ENCODE measurements at places on chromosomes 12 and 14.

- DNase-seq, result no peak
Measured at GRCh38 chr12:26278266-26278665, 82.9 kb downstream of the SSPN start.

DNA sequence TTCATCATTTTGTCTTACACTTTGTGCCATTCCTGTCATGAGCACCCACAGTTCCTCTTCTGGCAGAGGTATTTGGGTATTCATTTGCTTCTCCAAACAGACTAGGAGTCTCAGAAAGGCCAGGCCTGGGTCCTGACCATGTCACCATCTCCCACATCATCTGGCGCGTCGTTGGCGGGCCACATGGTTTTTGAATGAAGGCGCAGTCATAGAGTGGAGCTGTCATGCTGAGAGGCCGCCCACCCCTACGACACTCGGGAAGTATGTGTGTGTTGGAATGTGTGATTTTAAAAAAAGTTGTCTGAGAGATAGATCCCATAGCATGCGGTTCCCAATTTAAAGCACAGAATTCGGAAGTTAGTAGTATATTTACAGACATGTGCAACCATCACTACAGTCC is 15.6 kb upstream of the TTC7B start:
- DNase-seq, result no peak

DNA sequence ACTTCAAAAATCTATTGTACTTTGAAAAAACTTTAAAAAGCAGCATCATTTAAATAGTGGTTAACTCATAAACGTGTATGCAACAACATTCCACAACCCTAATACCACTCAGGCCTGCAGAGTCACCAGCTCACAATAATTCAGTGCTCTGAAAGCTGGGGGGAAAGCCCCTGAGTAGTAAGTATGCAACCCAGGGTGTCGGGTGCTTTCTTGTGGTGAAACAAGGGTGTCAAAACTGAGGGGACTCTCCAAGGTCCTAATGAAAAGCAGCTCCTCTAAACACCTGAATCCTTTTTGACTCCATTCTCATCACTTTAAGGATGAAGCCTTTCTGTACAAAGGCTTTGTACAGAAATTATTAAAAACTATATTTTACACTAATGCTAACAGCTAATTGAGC is 33.7 kb downstream of the FGFR1OP2 start:
- no peak for DNase-seq

GRCh38 chr14:88229428-88229827 is 93.6 kb downstream of the KCNK10 start:
- DNase-seq, result no peak

DNA sequence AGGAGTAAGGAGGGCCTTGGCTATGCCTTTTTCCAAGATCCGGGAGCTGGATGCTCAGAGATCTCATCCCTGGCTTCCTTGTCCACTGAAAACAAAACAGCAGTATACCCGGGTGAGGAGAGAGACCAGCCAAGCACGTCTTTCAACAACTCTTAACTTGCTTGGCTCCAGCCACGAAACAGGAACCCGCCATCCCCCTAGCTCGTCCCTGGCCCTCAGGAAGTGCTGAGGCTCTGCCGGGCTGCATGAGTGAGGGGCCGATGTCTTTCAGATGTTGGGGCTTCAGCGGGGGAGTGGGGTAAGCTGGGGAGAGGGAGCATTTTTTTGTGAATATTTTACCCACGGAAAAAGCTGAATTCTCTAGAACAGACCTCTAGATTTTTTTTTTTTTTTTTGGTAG is 231.1 kb downstream of the CACNA1C start:
- DNase-seq, result no peak

DNA sequence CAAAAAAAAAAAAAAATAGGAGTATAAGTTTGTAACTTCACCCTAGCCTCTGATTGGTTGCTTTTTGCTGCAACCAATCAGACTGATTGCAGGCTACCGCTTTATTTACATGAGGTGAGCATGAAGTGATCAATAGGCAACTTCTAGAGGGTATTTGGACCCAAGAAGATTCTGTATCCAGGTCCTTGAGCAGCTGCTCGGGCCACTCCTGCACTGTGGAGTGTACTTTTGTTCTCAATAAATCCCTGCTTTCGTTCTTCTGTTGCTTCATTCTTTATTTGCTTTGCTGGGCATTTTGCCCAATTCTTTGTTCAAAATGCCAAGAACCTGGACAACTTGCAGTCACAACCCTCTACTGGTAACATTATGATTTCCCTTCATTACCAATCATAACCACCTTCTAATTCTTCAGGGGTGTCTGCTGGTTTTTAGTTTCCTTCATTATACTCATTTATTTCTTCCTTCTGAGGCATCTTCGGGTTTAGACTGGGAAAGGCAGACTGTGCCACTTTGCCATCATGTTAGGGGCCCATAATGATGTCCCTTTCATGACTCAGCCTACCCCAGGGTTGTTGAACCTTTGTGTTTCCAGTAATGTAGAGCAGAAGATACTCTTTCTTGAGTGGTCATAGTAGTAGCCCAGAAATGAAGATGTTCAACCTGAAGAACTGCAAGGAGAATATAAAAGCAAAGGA is 43.4 kb upstream of the LIMA1 start:
- DNase-seq, result no peak

DNA sequence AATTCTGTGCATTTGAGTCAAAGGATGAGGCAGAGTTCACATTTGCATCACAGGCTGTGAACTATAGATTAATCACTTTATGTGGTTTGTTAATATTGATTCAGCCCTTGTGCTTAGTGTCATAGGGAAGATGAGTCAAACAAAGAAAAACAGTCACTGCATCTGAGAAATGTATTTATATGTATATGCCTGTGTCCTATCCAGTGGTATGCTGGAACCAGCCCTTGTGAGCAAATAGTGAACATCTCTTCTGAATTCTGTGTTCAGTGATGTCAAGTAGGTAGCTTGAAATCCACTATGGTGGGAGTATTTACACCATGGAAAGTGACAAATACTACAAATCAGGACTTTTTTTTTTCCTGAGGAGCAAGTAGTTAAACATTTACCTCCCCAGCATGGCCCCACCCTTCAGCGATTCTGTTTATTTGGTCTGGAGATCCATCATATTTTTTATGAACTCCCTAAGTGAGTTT is 128.5 kb downstream of the HMGA2 start:
- no peak for DNase-seq

DNA sequence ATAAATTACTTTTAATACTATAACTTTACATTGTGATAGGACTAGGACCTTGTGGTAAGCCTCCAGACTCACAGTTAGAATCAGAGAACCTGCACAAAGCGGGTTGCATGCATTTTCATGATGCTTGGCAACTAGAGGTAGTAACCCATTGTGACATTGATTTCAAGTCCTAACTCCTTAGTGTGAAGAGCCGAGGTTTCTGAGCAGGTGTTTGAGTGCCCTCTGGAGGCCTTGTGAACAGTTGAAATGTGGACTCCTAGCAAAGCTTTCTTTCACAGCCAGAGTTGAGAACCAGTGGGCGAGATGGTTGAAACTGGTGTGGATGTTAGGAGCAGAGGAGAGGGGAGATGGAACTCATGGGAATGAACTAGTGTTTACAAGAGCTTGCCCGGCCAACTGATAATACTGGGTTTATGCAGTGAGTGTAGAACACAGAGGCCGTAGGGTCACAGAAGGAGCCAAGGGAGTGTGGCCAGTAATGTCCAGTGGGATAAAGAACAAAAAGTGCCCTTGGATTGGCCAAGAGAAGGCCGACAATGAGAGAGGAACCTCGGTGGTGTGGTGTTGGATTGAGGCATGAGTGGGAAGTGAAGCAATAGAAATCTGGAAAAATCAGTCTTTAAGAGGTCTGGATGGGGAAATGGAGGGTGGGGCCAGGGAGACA is 10.9 kb downstream of the ZNF664 start:
- DNase-seq, result peak; percentile 78

- DNase-seq, result no peak
Measured at GRCh38 chr14:93054006-93054405, 61.7 kb downstream of the ITPK1 start.

GRCh38 chr14:42854061-42854460 is 1247.4 kb downstream of the LRFN5 start:
- no peak for DNase-seq

DNA sequence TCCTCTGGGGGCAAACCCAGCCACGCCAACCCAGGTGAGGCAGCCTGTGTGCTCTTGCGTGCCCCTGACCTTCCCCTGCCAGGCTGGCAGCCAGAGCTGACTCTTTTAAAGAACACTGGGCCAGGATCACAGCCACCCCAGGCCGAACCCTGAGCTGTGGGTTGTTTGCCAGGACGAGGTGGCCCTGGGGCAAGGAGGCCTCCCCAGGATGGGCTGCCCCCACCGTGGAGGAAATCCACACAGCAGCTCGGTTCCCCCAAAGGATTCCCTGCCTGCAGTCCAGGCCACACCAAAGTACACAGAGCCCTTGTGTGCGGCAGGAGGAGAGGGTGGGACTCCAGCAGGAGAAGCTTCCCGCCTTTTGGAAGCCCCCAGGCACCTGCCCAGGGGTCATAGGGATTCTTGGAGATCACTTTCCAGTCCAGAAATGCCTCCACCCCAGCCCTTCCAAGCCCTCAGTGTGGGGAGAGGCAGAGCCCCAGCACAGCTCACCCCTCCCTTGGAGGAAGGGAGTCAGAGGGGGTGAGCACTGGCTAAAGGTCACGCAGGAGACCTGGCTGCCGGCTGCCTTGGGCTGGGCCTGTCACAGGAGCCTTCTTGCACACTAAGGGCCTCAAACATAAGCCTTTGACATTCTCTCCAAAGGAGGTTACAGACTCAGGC is 115.6 kb downstream of the CALM1 start:
- no peak for DNase-seq

GRCh38 chr12:57896434-57897201 is 44.7 kb upstream of the ATP23 start:
- peak; percentile 82 for DNase-seq

DNA sequence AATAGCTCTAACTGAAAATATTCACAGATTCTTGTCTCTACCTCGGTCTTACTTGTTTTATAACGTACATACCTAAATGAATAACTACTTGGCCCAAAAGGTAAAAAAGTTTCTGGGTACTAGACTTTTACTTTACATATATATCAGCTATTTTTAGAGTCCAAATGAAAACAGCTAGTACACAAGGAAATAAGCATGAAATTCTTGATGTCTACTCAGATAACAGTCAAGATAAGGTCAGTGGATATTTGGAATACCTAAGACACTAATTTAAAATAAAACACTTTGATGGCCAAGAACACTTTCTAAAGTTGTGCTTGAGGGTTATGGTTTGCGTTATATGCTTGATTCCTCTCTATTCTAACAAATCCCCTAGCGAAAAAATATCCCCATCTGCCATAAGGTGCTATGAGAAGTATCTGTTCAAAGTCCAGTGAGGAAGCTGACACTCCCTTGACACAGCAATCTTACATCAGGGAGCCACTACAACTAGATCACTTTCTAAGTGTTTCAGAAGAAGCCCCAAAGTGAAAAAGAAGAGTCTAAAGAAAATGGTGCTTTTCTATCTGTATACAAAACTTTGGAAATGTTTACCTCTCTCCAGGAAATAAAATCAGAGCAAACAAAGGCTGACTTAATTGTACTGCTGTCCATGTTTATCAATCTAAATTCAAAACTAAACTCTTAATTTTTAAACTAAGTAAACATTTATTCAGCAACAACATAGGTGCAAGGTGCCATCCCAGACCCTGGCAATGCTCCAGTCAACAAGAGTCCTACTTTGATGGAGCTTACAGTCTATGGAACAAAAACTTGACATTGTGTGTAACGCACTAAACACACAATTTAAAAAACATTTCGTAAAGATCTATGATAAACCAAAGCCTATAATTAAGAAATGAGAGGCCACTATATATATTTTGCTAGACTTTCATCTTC is 11.7 kb downstream of the PTPN21 start:
- no peak for DNase-seq

DNA sequence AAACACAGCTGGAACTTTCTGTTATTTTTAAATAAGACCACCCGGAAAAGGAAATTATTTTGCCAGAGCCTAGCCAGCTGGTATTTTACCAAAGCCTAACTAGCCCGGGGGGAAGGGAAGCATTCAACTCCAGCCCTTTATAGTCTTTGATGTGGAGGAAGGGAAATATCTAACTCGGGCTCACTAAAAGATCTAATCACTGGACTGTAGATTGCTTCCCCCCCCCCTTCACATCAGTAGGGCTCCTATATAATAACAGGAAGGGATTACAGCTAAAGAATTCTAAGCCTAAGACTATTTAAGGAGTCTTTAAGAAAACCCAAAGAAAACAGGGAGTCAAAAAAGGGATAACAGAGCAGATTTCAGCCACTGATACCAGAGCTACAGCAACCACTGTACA is 431.1 kb downstream of the KCNH5 start:
- no peak for DNase-seq

- no peak for DNase-seq
Measured at GRCh38 chr12:14612898-14613445, 45.3 kb upstream of the PLBD1 start.

DNA sequence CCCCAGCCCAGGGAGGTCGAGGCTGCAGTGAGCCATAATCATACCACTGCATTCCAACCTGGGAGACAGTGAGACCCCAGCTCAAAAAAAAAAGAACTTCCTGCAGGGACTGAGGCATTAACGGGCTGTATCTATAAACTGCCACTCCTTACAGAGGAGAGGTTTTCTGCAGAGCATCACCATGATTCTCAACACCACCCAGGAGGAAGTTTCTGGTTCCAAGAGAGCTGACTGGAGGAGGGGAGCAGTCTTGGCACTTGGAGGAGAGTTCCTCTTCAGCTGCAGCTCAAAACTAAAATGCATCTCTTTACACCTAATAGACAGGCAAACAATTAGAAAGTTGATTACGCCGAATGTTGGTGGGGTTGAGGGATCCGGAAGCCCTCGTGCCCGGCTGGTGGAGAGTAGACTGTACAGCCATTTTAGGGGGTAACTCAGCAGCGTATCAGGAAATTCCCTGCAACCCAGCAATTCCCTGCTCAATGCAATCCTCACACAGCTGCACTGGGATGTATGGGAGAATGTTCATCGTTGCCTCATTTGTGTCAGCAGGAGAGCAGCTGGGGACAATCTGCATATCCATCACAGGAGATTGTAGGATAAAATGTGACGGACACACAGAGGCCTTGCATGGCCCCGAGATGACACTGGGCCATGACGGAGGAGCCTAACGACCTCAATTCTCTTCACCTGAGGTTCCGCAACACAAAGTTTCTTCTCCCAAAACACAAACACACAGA is 36.6 kb downstream of the ACTN1 start:
- DNase-seq, result no peak

DNA sequence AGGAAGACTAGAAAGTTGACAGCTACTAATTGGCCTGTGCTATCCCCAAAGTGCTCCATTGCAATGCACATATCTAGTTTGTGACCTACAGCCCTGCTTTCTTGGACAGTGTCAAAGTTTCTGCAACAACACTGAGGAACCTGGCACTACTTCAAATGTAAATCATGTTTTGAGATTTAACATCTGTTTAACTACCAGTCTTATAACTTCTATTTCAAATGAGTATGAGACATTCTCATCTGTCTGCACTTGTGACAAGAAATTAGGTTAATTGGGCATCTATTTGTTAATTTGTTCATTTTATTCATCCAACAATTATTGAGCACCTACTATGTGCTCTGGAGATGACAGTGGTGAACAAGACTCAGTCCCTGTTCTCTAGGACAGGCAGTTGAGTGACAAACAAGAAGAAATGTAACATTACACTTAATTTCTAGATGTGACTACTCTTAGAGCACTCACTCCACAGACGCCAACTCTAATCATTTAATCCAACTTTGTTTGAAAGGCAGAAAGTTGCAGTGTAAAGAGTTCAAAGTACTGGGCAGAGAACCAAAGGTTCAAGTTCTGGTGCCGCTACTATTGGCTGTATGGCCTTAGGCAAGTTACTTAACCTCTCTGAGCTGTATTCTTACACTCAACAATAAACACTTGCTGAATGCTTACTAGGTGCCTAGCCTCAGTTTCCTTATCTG is 74.8 kb downstream of the HECTD4 start:
- no peak for DNase-seq

- no peak for DNase-seq
Measured at GRCh38 chr12:130770413-130771028, 54.4 kb upstream of the RIMBP2 start.
